MM.1S (cell line): ENCODE measurements at places on chromosomes 3 and 15.

DNA sequence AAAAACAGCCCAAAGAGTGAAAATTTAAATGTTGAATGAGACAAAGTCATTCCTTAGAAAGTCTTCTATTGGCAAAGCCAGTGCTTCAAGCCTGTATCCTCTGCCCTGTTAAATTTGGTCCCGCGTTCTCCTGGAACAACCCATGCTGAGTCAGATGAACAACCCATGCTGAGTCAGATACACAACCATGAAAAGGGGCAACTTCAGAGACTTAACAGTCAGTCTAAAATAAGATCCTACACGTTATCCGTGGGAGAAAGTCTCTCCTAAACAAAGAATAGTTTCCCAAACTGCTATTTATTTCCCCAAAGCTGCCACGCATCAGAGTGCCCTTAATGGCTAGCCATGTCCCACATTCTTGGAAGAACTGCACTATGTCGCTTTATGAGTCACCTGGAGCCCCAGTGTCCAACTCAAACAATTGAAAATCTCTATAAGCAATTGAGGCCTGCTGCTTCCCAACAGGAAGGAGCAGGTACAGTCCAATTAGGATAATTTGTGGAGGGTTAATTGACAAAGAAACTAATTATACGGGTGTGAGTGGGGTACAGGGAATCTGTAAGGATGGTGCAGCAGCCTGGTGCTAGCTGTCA, 66.1 kb downstream of the WHAMM start:
- no peak for DNase-seq

DNA sequence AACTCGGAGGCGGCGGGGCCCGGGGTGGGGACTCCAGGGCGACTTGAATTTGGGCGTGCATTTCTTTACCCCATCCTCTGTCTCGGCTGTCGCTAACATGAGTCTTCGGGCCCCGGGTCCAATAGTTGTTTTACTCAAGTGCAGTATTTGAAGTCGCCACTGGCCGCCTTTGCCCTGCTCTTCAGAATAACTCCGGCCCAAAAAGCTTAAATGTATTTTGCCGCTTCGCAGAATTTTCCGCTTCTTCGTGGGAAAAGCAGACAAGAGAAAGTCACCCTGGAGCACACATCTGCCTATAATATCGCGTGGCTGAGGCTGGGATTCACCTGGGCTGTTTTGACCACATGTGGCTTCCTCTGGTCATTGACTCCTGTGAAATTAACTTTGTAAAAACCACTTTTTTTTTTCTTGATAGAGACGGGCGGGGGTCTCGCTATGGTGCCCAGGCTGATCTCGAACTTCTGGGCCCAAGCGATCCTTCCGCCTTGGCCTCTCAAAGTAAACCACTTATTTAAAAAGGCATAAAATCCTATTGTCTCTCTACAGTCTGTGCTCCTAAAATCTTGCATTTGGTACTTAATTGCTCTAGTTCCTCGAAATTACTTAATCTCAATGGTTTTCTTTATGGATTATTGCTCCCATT, 676 bp downstream of the CNOT10 start:
- DNase-seq = peak; percentile 41

DNA sequence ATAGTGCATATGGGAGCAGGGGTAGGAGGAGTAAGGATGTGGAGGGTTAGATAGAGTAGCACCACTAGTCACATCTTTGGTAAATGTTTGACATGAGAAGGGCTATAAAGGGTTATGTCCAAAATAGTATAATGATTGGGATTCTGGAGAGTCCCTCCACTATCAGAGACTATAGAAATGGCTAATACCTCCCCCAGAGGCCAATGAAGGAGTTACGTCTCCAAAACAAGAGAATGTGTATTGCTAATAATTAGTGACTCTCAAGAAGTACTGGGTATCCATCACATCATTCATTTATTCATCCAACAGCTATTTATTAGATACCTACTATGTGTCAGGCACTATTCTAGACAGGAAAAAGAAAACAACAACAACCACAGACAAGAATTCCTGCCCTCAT, 203.7 kb upstream of the UMPS start:
- no peak for DNase-seq

DNA sequence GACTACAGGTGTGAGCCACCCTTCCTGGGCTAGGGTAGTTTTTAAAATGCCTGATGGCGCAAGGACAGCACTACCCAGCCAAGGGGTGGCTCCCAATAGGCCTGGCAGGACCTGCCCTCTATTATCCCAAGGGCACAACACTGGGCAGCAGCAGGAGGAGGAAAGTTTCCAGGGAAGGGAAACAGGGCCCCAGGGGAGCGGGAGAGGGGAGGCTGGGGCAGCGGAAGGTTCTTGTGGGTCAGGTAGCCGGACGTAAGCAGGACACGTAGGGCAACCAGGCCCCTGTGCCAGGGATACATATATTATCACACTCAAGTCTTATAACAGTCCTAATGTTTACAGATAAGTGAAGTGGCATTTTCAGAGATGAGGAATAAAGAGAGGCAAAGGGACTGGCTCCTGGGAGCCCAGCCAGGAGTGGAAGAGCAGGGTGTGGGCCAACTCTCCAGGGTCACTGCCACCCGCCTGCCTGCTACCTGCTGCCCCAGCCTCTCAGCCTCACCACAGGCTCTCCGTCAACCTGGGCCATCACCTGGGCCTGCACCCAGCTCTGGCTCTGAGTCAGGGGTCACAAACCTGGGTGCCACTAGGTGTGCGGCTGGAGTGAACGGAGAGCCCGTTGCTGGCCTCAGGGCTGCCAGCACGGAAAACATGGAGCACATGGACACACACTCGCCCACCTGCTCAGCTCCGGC, 73.2 kb upstream of the SNRPA1 start:
- no peak for DNase-seq

DNA sequence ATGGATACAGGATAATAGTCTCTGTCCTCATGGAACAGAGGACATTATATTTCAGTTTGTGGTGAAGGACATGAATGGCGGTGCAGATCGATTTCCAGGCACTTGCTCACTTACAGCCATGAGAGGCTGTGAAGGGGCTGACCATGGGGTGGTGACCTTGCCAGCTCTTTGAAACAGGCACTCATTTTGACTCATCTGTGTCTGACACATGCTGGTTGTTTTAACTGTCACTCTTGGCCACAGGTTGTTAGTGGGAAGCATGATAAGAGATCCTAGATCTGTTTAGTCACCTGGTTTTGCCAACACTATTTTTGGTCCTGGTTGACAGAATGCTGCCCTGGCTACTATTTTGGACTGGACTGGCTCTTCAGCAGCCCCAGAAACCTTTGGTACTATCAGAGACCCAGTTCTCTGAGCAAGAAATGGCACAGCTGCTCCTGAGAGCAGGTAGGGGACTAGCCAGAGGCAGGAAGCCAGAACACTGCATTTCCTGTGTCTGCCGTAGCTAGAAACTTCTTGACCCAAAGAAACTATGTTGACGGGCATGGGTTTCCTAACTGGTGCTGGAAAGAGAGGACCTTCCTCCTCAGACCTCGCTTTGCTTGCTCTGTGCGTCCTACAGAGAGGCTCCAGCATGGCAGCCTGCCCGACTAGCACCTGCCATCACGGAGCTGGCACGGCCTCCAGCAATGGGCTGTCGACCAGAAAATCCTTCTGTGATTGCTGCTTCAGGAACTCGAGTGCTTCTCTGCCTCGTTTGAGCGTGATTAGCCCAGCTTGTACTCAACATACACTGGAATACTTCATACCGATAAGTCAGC, 6.3 kb downstream of the PXYLP1 start:
- no peak for DNase-seq

- DNase-seq = no peak
These were observed 35.8 kb upstream of the UMPS start for GRCh38 chr3:124694486-124694885.

GRCh38 chr3:15324379-15324808, 8.0 kb downstream of the SH3BP5 start:
- DNase-seq = no peak

- DNase-seq = peak; percentile 20
These were observed 15.4 kb upstream of the CSPG4 start for GRCh38 chr15:75727851-75728715.

DNA sequence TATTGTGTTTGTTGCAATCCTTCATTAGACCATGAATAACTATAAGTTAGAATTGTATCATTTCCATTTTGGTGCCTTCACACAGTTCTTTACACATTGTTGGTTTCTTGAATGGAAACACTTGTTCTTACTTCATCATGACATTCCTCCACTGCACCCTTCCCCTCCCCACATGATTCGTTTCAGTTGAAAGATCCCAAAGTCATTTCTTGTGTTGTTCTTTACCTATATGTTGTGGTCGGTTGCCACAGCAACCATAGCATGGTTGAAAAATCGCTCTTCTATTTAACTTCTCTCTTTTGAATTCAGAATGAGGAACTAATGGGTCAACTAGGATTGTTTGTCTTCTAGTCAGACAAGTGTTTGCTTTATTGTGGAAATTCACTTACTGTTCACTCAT, 103.3 kb downstream of the IL1RAP start:
- no peak for DNase-seq

DNA sequence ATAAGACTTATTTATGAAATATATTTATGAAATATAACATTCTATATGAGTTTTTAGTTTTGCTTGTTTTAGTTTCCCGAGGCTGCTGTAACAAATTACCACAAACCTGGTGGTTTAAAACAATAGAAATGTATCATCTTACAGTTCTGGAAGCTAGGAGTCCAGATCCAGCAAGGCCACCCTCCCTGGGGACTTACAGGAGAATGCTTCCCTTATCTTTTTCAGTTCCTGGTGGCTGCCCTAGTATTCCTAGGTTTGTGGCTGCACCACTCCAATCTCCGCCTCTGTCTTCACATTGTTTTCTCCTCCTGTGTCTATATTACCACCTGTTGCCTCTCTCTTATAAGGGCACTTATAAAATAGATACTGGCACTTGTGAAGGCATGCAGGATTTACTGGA, 877.8 kb downstream of the TUSC7 start:
- no peak for DNase-seq

DNA sequence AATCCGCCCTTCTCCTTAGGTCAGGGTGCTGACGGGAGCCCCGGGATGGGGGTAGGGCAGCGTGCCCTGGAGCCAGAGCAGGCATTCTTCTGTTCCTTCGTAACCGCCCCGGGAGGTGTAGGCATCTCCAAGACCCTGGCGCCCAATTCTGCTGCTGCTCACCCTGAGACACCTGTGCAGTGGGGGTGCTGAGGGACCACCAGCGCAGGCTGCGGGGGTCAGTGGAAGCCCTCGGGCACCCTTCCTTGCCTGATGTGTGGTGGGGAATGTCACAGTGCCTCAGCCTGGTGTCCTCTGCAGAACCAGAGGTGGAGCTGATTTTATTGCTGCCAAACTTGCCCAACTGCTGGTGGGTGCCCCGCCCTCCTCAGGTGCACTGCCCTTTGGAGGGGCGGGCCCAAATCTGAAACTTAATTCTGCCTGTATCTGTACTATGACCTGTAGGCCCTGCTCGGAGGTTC, 7.3 kb downstream of the CSK start:
- DNase-seq = peak; percentile 89

DNA sequence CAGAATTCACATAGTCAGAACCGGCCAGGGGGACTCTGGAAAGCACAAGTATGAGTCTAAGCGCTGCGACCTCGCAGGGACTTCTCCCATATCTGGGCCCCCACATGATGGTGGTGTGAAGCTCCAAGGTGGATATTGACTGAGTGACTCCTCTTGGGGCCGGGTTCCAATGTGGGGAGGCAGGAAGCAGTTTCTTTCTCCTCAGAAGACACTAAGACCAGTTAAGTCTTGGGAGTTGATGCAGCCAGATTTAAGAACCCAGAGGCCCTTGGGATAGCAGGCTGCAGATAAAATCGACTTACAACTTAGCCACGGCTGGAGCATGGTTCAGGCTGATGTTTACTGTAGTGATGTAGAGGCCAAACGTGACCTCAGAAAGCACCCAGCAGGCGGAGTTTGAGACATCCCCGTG, 55.4 kb upstream of the KLF13 start:
- no peak for DNase-seq

GRCh38 chr15:90056529-90056928, 45.7 kb downstream of the IDH2 start:
- no peak for DNase-seq

GRCh38 chr15:29788433-29789034, 33.7 kb downstream of the TJP1 start:
- DNase-seq = no peak

DNA sequence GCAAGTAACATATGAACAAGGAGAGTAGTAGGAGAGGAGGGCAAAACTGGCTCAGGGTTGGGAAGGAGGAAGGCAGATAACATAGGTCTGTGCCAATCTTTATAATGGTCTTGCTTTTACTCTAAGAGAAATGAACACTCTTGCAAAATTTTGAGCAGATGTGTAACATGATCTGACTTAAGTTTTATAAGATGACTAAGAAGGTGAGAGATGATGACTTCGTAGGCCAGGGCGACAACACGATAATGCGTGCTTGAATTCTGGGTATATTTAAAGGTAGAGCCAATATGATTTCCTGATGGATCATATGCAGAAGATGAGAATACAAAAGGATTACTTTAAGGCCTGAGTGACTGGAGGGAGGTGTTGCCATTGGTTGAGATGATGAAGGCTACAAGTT, 265.4 kb upstream of the KCNMB2 start:
- no peak for DNase-seq

- no peak for DNase-seq
These were observed 60.2 kb downstream of the TMEM39A start for GRCh38 chr3:119403201-119403600.

DNA sequence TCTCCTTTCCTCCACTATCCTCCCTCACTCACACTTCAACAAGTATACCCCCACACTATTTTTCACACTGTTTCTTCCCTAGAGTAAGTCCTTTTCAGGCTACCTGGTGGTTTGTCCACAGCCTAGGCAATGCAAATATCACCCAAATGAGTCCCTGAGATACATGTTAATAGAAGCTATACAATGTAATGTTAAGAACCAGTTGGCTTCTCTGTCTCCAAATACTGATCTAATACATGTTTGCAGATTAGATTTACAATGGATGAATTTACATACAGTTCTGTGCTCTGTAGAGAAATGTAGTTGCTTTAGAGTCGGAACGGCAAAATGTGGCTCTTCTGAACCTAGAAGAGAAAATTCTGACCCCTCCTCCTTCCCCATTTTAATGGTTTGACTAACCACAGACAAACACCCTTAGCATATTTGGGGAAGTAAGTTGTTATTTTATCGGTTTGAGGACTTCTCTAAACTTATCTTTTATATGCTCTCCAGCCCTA, 63.6 kb upstream of the MBNL1 start:
- no peak for DNase-seq

DNA sequence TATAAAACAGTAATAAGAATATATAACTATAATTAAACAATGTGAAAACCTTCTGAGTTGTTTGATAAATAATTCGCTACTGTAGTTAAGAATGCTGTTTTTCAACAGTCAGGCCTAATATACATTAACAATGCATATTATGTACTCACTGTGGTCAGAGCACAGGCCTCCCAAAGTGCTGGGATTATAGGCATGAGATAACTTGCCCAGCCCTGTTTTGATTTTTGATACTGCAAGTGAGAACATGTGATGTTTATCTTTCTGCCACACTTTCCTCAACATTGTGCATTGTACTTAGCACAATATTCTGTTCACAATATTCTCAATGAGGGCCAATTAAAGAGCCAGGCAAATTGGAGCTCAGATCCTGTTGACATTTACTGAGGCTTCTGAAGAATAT, 274.5 kb upstream of the RARB start:
- DNase-seq = no peak
